ENCODE measurements at places on chromosomes 3 and 15.

DNA sequence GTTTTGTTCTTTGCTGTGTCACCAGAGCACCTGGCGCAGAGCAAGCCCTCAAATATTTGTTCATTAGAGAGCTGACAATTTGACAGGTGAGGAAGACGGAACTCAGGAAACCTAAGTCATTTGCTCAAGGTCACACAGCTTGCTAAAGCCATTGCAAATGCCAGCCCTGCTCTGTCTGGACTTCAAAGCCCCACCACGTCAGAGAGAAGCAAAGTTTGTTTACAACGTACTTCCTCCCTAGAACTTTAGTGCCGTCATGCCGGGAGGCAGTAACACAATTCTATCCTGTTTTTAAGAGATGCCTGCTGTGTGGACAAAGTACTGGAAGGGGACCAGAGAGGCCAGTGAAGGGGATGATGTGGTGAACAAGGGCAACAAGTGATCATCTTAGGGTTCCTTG is 216.6 kb upstream of the PRICKLE2 start:
- no peak for DNase-seq

GRCh38 chr15:100895721-100896120 is 16.1 kb downstream of the ALDH1A3 start:
- no peak for DNase-seq

DNA sequence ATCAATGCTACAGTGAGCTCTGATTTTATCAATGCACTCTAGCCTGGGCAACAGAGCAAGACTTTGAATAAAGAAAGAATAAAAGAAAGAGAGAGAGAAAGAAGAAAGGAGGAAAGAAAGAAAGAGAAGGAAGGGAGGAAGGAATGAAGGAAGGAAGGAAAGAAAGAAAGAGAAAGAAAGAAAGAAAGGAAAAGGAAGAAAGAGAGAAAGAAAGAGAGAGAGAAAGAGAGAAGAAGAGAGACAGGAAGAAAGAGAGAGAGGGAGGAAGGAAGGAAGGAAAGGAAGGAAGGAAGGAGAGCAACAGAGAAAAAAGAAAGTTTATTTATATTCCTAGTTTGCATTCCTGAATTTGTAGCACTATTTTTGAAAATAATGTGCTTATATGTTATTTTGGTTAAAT is 52.3 kb upstream of the ITGA11 start:
- no peak for DNase-seq

GRCh38 chr3:112751564-112752512 is 94.8 kb downstream of the CD200R1L start:
- DNase-seq: no peak

DNA sequence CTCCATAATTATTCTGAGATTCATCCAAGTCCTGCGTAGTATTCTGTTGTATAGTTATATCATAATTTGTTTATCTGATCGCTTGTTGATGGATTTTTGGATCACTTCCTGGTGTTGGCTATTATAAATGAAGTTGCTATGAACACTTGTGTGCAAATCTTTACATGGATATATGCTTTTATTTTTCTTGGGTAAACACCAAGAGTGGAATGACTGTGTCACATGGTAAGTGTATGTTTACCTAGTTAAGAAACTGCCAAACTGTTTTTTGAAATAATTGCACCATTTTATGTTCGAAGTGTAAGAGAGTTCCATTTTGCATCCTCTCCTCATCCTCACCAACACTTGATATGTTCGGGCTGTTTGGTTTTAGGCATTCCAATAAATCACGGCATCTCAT is 360.4 kb upstream of the FRG2C start:
- DNase-seq: no peak

DNA sequence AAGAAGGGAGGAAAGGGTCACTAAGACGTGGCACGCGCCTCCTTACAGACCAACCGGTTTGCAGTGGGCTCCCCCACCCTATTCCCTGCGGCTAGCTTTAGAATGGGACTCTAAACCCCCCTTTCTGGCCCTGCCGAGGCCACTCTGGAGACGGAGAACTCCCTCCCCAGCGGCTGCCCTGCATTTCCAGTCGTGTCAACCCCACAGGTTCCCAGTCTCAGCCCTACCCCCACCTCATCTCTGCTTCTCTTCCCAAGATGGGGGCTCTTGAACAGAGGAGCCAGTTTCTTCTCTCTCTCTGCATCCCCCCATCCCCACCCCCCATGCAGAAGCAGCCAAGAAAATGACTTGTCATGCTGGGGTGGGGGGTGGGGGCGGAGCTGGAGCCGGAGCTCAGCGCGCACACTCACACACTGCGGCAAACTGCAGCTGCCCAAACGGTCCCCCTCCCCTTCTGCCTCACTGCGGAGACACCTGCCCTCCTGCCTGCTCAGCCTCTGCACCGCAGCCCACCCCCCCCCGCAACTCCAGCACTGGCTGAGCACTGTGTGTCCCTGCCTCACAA is 871 bp downstream of the MAP1A start:
- DNase-seq: no peak

GRCh38 chr3:173735841-173736240 is 338.3 kb downstream of the NLGN1 start:
- no peak for DNase-seq

GRCh38 chr3:48155122-48155521 is 33.1 kb downstream of the CDC25A start:
- DNase-seq: no peak

GRCh38 chr15:89751748-89752147 is 699 bp upstream of the MESP1 start:
- DNase-seq: no peak

GRCh38 chr3:101816215-101817149 is 32.8 kb upstream of the NFKBIZ start:
- no peak for DNase-seq

GRCh38 chr3:126509597-126510307 is 7.8 kb downstream of the UROC1 start:
- DNase-seq: no peak

- no peak for DNase-seq
These were observed 463.6 kb upstream of the MDFIC2 start for GRCh38 chr3:70776081-70776480.

DNA sequence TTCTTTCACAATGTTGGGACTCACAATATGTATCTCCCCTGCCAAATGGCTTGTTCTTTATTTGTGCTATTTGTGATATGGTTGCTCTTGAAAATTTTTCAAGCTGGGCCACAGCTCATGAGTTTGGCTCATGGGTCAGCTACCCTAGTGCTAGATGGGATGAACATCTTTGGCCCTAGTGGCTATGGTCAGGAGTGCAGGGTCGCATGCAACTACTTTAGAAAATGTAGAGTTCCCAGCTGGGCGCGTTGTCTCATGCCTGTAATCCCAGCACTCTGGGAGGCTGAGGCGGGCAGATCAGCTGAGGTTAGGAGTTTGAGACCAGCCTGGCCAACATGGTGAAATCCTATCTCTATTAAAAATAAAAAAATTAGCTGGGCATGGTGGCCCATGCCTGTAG is 55.8 kb downstream of the POLR2M start:
- no peak for DNase-seq

DNA sequence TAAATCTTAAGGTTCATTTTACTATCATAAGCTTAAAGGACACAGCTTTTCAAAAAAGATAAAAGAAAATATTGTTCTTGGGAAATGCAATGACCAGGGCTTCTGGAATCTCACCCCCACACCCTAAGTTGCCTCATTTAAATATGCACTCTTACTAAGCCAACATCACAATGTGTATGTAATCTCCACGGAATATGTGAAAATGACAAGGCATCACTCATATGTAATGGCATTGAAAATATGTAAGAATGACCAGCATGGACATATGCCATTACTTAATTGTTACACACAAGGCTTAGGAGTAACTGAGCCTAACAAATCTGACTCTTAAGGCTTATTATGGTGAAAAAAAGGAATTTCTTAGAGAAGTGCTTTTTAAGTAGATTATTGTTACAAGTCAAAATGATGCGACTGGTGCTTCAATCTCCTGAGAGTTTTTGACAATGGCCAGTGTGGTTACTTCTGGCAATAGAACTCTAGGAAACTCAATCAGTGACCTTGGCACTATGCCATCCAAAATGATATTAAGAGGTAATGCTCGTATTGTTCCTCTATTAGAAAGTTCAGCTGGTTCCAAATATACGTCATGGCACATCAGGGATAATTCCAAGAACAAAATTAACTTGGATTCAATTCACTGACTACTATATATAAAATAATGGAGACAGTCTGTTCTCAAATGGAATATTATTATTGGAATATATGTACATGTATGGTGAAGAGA is 290.0 kb upstream of the PLSCR5 start:
- DNase-seq: no peak

- no peak for DNase-seq
These were observed 68.5 kb upstream of the PLCL2 start for GRCh38 chr3:16816048-16816780.

GRCh38 chr3:64224826-64225610 is at the start of gene PRICKLE2:
TSS of gene PRICKLE2 (minus strand) at chr3:64225466. CDS start at chr3:64198927, 26,539 bp downstream.
- DNase-seq: no peak

GRCh38 chr3:181278468-181279238 is 289.1 kb upstream of the DNAJC19 start:
- no peak for DNase-seq

DNA sequence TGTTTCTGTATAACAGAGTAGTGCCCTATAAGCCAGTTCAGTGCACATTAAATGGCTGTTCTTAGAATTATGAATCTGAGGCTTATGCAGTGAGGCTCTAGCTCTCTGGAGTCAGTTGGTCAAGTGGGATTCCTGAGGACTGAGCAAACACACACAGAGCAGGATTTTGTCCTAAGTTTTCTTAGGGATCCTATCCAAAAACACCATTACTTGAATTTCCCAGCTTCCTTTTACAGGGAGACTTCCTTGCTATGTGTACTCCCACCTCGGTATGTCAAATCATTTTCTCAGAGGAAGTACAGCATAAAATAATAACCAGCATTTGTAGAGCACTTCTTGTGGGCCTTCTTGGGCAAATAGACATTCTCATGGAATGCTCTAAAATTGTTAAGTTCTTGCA is 63.1 kb upstream of the GOLGA6B start:
- DNase-seq: no peak

DNA sequence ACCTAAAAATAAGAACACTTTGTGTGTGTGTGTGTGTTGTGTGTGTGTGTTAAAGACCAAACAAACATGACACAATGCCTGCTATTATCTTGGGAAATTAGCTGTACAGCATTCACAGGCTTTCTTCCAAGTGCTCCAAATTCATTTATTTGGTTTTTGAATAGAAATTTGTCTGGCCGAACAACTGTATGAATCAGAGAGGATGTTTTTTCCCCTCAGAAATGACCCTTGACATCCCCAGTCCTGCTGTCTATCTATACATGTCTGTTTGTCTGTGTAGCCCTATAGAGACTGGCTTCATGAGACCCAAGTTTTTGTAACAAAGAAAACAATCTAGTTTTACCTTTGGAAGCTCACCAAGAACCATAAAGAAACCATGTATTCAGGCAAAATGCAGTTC is 549.8 kb downstream of the NSUN3 start:
- DNase-seq: no peak

- no peak for DNase-seq
These were observed 31.9 kb upstream of the ACVR2B start for GRCh38 chr3:38421679-38422336.

- DNase-seq: no peak
These were observed 664.0 kb upstream of the SGO1 start for GRCh38 chr3:20849975-20850374.

GRCh38 chr3:100088735-100089368 is 25.4 kb downstream of the FILIP1L start:
- DNase-seq: no peak

DNA sequence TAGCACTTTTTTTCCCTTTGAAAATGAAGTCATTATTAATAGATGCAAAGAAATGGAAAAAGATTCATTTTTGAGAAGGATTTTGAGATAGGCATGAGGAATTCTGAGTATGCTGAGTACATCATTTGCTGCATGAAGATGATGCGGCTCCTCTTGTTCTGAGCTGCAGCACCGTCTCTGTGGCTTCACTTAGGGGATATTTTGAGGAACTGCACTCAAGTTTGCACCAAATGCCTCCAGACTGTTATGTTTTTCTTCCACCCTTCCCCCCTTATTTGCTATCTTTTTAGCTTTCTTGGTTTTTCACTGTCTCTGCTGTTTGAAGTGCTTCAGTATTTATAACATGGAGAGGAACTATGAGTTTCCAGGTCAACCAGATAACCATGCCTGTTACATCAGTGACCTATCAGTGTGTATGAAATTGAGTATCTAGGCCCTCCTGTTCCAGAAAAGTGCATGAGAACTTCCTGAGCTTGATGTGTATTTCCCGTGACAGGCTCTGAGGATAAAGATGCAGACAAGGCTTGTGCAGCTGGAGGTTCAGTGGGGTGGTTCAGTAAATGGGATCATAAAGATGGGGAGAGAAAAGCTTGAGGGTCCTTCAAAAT is 128.7 kb downstream of the PDCD6IP start:
- no peak for DNase-seq

- DNase-seq: no peak
These were observed 56.6 kb upstream of the FAM3D start for GRCh38 chr3:58723173-58723572.

DNA sequence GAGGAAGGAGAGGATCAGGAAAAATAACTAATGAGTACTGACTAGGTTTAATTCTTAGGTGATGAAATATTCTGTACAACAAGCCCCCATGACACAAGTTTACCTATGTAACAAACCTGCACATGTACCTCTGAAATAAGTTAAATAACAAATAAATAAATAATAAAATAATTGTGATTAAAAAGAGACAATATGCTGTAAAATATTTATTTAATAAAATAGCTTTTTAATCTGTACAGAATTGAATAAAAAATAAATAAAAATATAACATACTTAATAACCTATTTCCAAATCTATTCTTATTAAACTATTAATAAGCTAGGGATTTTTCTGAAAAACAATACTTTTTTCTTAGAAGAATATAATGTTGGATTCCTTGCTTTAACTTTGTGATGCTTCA is 355.6 kb downstream of the CNTN6 start:
- DNase-seq: no peak

DNA sequence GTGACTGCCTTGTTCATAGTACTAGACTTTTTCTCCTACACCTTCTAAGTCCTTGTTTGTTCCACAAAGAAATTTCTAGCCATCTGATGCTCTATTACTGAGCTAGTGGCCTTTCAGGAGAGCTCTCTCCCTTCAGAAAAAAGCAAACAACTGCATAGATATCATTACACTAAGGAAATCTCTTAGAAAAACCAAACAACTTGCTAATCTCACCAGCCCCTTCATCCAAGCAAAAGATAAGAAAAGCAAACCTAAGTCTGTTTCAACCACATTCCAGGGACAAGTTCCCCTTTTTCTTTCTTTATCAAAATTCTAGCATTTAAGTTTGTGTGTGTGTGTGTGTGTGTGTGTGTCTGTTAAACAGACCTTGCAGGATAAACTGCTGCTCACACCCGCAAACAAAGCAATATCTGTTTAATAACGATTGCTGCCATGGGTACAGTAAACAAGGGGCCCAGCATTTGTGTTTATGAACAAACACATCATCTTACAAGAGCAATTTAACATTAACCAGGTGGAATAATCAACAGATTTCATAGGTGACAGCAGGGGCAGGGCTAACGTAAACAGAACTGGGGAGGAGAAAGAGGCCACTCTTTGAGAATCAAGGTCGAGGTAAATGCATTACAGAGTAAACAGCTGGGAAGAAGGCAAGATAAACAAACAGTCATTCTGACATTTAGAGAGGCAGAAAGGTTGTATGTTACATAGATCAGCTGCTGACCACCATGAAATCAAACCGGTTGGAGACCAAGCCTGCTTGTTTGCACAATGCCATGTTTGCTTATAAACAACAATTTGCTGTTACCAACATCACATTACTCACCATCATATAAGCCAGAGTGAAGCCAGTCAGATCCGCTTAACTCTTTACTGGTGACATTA is 375.1 kb downstream of the FOXP1 start:
- no peak for DNase-seq

GRCh38 chr15:82228750-82229149 is 33.8 kb downstream of the EFL1 start:
- DNase-seq: no peak

GRCh38 chr3:183208260-183208659 is 44.8 kb upstream of the B3GNT5 start:
- DNase-seq: no peak

All from activated T-helper 2 cell treated with anti-CD3 and anti-CD28 coated beads, Interferon-gamma antibody, Interleukin-2, Interleukin-4, amounts not matched to agents 10 μg/mL and 5 μg/mL and 100 μg/mL, durations not matched to agents 14 hours and 24 hours and 36 hours (primary cell).